ENCODE measurements at places on chromosomes 7 and 10. TPM values are rescaled to one million over a fixed set of nuclear protein-coding genes. Genes with fewer than 3 reads are reported as not detected.

The TMEM213 gene
- total RNA-seq, result not detected

The RGS10 gene
- total RNA-seq, result 127 TPM

The NODAL gene
- total RNA-seq, result not detected

The LBX1 gene
- not detected for total RNA-seq

DNA sequence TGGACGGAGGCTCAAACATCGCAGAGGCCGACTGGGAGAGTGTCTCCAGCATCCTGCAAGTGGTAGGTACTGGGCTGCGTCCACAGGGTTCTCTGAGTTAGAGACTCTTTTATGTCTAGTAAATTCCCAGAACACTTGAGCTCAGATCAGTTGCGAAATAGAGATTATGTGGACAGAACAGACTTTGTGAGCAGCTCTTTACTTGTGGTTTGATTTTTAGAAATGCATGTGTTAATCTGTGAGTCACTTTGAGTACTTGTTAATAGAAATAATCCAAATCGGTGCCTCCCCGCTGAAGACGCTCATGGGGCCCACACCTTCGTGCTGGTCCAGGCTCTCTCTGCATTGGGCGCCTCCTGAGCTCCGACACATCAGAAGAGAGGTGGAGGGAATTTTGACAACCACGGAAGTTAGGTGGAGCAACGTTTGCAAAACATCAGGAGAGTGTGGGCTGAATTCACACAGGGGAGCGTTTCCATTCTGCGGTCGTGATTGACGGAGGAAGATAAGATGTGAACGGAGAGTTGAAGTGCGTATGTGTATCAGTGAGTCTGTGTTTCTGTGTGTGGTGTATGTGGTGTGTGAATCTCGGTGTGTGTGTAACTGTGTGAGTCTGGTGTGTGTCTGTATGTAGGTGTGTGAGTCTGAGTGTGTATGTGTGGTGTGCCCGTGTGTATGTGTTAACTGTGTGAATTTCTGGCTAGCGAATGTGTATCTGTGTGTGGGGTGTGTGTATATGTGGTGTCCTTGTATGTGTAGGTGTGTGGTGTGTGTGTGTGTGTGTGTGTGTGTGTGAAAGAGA, 32.1 kb downstream of the PFKP start:
- DNase-seq, result no peak

GRCh38 chr10:100502926-100503494, 16.7 kb downstream of the SEC31B start:
- no peak for DNase-seq

DNA sequence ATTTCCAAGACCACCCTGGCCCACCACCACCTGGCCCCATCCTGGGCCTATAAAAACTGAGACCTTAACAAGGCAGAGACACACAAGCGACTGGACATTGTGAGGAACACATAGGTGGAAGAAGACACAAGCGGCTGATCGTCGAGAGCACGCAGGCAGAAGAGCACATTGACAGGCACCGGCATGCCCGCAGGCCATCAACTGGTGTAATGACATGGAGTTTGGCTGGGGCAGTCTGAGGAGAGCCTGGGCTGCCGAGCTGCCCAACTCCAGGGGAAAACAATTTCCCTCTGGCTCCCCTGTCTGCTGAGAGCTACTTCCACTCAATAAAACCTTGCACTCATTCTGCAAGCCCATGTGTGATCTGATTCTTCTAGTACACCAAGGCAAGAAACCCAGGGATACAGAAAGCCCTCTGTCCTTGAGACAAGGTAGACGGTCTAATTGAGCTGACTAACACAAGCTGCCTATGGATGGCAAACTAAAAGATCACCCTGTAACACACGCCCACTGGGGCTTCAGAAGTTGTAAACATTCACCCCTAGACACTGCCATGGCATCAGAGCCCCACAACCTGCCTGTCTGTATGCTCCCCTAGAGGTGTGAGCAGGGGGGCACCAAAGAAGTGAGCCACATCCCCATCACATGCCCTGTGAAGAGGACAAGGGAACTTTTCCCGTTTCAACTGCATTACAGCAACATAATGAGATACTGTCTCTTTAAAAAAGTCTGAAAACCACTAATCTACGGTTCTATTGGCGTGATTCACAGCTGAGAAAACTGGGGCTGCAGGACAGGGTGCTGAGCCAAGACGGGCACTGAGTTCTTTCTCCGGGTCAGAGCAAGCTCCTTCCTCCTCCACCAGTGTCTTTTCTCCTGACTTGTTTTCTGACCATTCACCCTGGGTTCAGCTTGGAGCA, 18.5 kb upstream of the TNS3 start:
- no peak for DNase-seq

GRCh38 chr7:150369748-150370501, 1.3 kb downstream of the REPIN1 start:
- DNase-seq, result no peak

- no peak for DNase-seq
Observed at GRCh38 chr7:8442051-8442813, 8.8 kb downstream of the NXPH1 start.

GRCh38 chr7:20298486-20298901, 32.2 kb upstream of the ITGB8 start:
- DNase-seq, result no peak

DNA sequence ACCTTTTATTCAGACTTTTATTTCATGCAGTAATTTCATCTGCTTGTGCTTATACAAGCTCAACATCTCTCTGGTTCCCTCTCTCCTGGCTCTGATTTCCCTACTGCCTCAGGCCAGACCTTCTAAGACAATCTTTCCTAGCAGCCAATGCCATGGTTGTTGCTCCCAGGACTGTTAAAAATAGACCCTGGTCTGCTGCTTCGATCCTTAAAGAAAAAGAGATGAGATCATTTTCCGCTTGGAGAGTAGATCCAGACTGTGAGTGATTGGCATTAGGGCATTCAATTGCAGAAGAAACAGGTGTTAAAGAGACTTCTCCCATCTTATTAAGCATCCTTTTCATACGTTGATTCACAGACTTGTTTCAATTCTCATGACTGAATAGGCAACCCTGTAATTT, 68.4 kb upstream of the ITGB1 start:
- no peak for DNase-seq
